ENCODE measurements at places on chromosomes 12 and 14.
A peak's percentile ranks its signal among the peaks of the same experiment; 100 is the strongest.

DNA sequence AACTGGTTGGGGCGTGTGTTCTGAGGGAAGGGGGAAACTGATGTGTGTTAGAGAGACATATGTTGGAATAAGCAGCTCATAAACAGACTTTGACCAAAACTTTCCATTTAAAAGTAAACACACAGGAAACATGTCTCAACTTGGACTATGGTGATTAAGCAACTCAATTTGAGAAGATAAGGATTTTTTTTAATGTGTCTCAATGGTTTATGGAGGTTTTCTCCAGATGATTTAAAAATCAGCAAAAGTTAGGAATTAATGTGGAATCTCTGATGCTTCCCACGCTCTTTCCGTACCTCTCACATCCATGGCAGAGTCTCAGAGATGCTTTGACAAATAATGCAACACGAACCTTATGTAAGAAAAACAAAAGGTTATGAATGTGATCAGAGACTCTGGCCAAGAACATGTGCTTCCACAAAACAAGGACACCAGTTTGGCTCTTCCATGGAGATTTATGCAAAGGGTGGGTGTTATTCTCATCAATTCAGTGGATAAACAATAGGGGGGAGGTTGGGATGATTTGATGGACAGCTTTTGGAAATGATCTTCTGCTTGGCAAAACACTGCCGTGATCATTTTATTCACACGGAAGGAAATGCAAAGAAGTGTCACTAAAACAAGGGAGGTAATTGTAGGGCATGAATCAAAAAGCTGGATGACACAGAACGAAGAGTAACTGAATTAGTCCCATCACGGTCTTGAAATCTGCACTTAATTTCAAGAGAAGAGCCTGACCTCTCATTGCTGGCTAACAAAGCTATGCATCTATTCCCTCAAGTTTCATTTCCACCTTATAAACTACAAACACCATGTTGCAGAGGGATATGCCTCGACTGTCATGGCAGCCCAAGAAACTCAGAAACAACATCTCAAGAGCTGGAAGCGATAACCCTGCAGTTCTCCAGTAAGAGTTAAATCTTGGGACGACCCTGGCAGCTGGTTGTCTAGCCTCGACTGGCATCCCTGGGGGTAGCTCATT is 76.5 kb downstream of the FOXN3 start:
- DNase-seq = no peak

DNA sequence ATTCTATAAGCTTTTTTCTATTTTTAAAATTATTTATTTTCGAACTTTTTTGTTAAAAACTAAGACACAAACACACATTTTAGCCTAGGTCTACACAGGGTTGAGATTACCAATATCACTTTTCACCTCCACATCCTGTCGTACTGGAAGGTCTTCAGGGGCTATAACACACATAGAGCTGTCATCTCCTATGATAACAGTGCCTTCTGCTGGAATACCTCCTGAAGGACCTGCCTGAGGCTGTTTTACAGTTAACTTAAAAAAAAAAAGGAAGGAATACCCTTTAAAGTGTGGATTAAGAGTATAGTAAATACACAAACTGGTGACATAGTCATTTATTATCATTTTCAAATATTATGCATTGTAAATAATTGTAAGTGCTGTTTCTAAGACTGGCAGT is 43.0 kb downstream of the RASSF8 start:
- no peak for DNase-seq

GRCh38 chr12:112901271-112901670 is 5.5 kb upstream of the OAS1 start:
- peak; percentile 79 for DNase-seq

GRCh38 chr12:103546959-103547358 is 40.1 kb upstream of the STAB2 start:
- no peak for DNase-seq

DNA sequence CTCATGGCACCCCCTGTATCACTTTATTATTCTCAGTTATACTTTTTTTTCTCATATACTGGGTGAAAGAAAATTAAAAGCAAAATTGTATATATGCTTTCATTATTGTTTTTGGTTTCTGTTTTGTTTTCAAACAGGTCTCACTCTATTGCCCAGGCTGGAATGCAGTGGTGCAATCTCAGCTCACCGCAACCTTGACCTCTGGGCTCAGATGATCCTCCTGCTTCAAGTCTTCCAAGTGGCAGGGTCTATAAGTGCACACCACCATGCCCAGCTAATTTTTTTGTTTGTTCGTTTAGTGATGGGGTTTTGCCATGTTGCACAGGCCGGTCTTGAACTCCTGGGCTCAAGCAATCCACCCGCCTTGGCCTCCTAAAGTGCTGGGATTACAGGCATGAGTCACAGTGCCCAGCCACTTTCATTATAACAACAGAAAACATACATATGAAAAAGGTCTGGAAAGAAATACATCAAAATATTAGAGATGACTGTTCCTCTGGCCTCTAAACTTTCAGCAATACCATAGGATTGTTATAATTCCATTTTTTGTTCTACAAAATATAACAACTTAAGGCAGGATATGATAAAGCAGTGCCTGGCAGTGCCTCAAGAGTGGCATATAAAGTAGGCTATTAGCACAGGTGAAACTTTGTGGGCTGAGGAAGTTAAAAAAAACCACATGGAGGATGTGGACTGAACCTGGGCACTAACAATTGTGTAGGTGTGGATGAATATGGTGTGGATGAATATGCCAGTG is 5.8 kb upstream of the NTN4 start:
- no peak for DNase-seq

GRCh38 chr14:93009471-93010129 is 86.7 kb downstream of the CHGA start:
- no peak for DNase-seq

DNA sequence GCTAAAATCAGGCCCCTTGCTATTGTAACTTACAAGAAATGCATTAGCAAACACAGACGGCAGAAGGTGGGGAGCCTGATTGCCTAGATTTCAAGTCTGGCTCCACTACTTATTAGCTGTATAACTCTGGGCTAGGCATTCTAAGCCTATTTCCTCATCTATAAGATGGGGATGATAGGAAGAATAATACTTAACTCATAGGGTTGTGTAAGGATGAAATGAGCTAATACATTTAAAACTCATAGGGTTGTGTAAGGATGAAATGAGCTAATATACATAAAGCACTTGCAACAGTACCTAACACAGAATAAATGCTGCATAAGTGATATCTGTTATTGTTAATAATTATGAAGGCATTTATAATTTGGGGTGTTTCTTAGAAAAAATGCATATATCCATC is 60.1 kb upstream of the DIO2 start:
- DNase-seq = no peak

GRCh38 chr12:46452061-46452615 is 79.6 kb upstream of the SLC38A2 start:
- DNase-seq = no peak

DNA sequence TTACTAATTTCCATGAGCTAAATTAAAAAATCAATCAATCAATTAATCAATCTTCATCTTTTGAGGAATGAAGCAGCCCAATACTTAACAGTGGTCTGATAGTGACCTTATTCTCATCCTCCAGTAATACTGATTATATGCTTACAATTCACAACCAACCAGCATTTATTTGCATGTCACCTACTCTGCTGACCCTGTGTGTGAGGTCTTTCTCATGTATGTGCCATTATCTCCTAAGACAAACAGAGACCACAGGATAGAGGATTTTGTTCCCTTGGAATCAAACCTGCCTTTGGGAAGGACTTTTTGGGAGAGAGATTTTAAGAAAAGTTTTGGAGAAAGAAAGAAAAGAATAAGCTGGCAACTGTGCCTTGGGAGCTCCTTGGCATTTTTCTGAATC is 197.2 kb downstream of the NRXN3 start:
- no peak for DNase-seq

GRCh38 chr14:32825058-32825457 is 113.6 kb upstream of the NPAS3 start:
- DNase-seq = no peak

GRCh38 chr14:104396682-104397470 is 182.7 kb upstream of the C14orf180 start:
- DNase-seq = no peak

DNA sequence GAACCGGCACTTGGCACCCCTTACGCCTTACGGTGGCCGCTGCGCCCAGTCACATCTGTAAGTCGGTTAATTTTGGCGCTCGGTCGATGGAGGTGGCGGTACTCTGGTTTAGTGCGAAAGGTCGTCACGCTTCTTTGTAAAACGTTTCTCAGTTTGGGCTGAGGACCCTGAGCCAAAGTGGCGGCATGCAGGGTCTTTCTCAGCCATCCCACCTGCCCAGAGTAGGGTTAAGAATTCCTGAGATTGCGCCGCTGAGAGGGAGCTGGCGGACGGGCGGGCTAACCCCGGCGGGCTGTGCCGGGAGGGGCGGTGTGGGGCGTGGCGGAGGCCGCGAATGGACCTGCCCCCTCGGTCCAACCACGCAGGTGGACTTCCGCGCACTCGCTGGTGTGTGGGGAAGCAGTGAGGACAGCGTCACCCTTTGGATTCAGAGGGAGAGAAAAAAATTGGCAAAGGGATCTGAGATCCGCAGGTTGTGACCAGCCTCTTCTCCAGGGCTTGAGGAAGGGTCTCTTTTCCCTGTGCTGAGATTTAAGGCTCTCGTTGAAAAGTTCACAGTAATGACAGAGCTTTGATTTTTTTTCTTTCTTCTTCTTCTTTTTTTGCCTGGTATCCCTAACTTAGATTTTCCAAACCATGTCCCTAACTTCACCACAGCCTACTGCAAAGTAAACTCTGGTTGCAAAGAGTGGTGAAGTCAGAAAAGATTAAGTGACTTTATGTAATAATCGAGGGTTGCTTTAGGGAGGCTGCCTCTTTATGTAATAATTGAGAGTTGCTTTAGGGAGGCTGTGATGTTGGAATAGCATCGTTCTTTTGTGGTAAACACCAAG is 602 bp upstream of the FBXO33 start:
- peak; percentile 95 for DNase-seq

- DNase-seq = peak; percentile 41
These were observed 31.4 kb downstream of the DCP1B start for GRCh38 chr12:1972856-1973317.

DNA sequence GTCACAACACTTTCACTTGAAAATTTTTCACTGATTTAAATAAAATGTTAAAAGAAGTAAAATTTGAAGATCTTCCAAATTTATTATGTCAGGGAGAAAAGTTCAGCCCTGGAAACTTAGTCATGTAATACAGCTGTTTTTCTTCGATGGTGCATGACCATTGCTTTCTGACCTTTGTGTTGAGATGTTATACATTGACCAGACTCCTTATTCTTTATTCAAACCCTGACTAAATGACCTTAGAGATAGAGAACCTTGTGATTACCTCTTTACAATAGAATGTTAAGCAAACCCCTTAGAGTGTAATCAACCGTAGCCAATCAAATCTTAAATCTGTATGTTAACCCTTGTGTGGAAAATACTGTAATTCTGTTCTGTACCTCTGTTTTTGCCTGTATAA is 34.5 kb downstream of the PLCZ1 start:
- DNase-seq = no peak

DNA sequence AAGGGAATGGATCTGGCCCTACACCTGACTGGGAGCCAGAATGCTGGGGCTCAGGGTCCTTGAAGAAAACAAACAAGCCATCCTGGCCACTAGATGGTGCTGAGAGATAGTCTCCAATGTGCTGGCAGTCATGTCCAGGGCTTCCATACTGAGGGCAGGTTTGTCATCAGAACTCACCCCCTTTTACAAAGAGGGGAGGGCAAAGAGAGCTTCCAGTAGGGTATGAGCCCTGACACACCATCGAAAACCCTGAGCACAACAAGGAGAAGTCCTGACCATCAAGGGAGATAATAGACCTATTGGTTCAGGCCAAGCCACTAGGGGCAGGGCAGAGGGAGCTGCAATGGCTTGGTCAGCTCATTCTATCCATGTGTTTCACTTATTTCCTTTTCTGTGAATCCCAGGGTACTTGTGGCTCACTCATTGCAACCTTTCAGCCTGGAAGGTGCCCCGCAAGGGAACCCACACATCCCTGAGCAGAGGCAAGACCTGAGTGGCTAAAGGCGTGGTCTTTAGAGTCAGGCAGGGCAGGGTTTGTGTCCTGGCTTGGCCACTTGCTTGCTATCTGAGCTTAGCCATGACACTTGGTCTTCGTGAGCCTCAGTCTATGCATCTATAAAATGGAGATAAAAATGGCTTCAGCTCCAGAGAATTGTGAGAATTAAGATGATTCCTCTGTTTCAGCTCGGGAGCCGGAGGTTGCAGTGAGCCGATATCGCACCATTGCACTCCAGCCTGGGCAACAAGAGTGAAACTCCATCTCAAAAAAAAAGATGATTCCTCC is 6.2 kb upstream of the PLEKHH1 start:
- DNase-seq = peak; percentile 49

- no peak for DNase-seq
These were observed 34.0 kb upstream of the ALG10 start for GRCh38 chr12:33988197-33988805.

GRCh38 chr12:131105736-131106348 is 152.1 kb downstream of the ADGRD1 start:
- DNase-seq = no peak

All from transverse colon (tissue), 4 donors.